ENCODE measurements at places on chromosomes 2 and 18.

GRCh38 chr2:203155406-203155805 lies 83.4 kb upstream of the CYP20A1 start:
- DNase-seq, result peak; percentile 37

DNA sequence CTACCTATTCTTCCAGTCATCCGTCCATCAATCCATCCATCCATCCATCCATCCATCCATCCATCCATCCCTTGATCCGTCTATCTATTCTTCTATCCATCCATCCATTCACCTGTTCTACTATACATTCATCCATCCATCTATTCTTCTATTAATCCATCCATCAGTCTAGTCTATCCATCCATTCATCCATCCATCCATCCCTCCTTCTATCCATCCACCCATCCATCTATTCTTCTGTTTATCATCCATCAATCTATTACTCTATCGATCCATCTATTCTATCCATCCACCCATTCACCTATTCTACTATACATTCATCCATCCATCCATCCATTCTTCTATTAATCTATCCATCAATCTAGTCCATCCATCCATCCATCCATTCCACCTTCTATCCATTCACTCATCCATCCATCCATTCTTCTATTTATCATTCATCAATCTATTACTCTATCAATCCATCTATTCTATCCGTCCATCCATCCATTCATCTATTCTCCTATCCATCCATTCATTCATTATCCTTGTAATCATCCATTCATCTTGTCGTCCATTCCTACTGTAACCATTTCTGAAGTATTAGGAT lies 110.4 kb upstream of the ZNF516 start:
- DNase-seq, result no peak

- DNase-seq, result no peak
Observed at GRCh38 chr2:134875309-134875708, 36.9 kb downstream of the ACMSD start.

- DNase-seq, result no peak
Observed at GRCh38 chr2:55137024-55137958, 87.0 kb upstream of the RTN4 start.

GRCh38 chr18:28961669-28962228 lies 784.8 kb upstream of the CDH2 start:
- peak; percentile 21 for DNase-seq

GRCh38 chr2:29166242-29167039 lies 51.2 kb downstream of the CLIP4 start:
- DNase-seq, result no peak

GRCh38 chr18:39480494-39481195 lies 1915.0 kb upstream of the CELF4 start:
- DNase-seq, result no peak

DNA sequence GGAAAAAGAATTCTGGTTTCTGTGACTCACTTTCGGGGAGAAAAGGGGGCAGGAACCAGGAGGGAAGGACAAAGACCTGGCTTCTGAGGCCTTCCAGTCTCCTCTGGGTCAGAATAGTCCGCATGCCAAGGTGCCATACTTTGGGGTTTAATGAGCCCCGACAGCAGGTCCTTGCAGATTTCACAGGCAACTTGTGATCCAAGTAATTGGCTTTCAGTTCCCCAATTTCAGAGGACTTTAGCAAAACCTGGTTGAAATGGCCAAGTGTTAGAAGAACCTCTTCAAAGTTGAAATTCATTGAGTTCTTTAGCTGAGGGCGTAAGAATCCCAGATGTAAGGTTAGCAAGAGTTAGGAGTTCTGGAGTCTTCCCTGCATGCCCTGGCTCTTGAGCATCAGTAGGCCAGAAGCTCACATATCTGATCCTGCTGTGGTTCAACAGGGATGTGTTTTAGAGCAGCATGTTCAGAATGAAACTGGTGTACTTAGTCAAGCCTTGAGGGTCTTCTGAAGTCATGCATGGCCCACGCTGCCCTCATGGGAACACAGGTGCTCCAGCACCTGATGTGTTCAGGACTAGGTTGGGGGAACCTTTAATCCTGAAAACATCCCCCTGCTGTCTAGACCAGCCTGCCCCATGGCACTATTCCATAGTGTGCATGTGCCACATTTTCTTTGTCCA lies 143.0 kb downstream of the NUP35 start:
- DNase-seq, result no peak

GRCh38 chr2:240210198-240210965 lies 69.9 kb upstream of the OTOS start:
- no peak for DNase-seq

- no peak for DNase-seq
Observed at GRCh38 chr2:85308896-85309555, 18.8 kb downstream of the TGOLN2 start.

- DNase-seq, result no peak
Observed at GRCh38 chr2:177708660-177709444, 316.3 kb downstream of the AGPS start.

DNA sequence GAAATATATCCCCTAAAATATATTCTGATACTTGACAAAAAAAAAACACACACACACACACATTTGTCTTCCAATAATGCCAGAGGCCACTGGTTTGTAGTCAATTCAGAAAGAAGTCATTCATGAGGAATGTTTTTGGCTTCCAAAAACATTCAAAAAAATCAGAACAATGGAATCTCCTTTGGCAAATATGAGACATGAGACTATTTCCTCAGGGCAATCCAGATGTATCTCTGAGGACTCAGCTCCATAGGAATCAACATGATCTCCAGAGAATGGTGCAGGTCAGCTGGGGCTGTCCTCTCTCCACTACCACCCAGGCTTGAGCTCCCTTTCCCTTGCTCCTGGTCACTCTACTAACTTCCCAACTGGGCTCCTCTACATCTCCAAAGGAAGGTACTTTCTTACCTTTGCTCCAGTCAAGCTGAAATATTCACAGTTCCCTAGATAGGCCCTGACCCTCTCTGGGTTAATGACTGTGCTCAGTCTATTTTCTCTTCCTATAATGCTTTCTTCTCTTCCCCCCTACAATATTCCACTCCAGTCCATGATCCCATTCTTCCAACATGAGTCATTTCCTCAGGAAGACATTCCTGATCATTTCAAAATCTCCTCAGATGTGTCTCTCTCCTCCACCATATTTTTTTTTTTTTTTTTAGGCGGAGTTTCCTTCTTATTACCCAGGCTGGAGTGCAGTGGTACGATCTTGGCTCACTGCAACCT lies 145.3 kb downstream of the C1D start:
- no peak for DNase-seq

- no peak for DNase-seq
Observed at GRCh38 chr2:230657906-230658305, 54.7 kb upstream of the CAB39 start.

DNA sequence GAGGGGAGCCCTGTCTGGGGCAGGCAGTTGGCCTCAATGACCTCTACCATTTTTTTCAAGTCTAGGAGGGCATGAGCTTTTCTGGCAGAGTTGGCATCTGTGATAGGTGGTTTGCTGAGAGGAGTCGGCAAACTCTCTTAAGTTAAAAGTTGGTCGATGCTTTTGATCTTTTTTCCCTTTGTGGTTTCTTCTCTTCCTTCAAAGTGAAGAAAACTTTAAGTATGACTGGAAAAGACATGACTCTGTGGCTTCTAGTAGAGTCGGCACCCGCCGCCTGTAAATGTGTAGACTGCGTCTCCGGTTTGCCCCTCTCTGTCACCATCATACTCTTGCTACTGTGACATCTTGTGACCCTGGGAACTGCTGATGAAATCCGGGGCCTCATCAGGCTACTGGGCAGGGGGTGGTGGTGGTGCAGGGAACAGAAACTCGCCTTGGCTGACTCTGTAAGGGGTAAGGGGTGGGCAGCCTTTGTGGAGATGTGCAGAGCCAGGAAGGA lies 21.1 kb downstream of the INPP5D start:
- peak; percentile 97 for DNase-seq

- no peak for DNase-seq
Observed at GRCh38 chr18:13592246-13592645, 134.1 kb downstream of the FAM210A start.

DNA sequence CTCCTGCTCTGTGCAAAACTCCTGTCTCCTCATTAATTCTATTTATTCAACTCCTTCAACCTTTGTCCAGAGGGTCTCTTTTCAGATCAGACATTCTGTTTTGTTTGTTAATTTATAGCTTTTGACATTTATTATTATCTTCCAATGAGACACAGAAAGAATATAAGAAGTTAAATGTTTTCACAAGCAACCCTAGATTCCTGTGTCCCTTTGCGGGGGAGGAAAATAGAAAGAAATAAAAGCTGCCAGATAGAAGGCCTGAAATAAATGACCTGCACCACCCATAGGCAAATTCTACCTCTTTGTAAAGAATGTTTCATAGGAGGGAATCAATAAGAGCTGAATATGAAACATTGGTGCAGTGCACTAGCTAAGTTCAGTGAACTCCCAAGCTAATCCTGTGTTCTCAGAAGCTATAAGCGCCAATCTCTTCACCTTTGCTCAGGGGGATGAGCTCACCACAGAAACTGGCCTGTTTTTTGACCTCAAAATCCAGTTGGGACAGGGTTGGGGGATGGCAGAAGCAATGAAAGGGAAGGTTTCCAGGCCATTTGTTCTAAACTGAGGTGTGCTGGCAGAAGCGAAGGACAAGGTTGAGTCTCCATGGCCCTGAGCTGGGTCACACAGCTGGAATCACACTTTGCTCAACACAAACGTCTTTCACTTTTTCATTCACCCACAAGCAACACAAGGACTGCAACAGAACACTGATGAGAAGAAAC lies 258.6 kb downstream of the NRXN1 start:
- DNase-seq, result no peak

DNA sequence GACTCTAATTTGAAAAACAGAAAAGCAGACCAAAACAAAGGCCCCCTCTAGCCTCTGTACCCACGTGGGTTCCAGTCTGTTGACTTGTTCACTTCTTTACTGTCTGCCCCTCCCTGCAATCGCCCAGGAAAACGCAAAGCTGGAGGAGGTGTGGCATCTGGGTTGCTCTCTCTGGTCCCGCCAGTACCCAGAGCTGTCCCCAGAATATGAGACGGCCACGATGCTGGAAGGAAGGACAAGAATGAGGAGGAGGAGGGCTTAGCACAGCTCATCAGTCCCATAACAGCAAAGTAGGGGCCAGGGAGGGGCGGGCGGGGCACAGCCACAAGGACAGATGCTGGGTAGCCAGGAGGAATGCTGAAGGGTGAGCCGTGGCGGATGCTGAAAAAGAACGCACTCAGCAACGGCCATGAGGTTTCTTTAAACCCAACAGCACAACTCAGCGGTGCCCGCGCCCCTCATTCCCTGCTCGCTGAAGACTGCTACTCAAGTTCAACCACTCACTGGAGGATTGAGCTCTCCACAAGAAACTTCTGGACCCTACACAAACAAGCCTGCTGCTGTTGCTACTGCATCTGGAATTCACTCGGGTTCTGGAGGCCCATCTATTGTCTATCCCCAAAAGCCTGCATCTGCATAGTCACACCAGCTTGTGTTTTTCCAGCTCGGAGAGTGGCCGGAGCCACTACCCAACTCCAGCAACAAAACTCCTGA lies 187.7 kb downstream of the HDAC4 start:
- DNase-seq, result no peak

GRCh38 chr2:57550912-57551311 lies 495.7 kb upstream of the VRK2 start:
- DNase-seq, result no peak

DNA sequence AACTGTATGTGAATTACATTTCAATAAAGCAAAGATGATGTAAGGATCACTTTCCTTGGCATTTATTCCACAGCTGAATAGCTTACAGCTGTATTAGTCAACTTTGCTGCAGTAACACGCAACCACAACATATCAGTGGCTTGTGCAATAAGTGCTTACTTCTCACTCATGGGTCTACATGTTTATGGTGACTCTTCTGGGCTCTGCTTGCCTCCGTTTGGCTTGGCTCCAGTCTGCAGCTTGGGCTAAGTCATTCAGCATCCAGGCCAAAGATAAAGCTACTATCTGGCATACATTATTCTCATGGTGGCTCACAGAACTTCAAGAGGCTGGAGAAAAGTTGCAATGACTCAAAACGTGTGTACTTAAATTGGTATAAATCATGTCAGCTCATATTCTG lies 355.0 kb downstream of the RNF144A start:
- no peak for DNase-seq

GRCh38 chr18:11324956-11325882 lies 175.8 kb upstream of the PIEZO2 start:
- DNase-seq, result no peak

GRCh38 chr2:199018826-199019225 lies 438.9 kb downstream of the SATB2 start:
- DNase-seq, result no peak

DNA sequence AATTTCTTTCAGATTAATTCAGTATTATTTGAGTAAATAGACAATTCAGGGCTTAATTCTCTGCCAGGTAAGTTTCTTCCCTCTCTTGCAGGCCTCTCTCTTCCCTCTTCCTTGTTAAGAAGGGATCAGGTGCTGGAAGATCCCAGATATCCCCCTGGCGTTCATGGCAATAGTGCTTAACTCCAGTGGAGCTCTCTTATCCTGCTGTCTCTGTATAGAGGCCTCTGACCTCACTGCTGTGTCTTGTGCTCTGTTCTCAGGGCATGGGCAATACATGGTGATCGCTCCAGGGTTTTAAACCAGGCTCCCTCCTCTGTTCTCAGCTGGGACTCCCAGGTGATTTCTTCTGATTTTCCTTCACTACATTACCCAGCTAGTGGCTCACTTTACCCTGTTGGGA lies 226.8 kb downstream of the MC4R start:
- DNase-seq, result peak; percentile 34

- no peak for DNase-seq
Observed at GRCh38 chr18:6256521-6256920, 158.2 kb downstream of the L3MBTL4 start.

DNA sequence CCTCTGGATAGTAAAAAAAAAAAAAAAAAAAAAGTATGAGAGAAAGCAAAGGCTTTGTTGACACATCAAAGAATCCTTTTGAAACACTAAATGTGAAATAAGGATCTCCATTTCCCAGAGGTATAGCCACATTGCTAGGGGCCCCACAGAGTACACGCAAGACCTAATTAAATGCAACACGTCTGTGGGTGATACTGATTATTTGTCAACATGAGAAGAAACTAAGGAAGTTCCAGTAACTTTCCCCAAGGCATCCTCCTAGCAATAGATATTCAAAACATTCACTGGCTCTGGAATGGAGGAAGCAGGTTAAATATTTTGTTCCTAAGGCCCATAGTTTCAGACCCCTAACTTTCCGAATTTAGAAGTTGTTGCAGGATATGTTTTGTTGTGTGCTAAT lies 24.6 kb upstream of the EPB41L3 start:
- no peak for DNase-seq

- DNase-seq, result no peak
Observed at GRCh38 chr2:233165895-233166661, 85.4 kb upstream of the ATG16L1 start.

GRCh38 chr18:55811925-55812324 lies 223.9 kb upstream of the TCF4 start:
- no peak for DNase-seq

- no peak for DNase-seq
Observed at GRCh38 chr2:72649810-72650209, 176.0 kb downstream of the EXOC6B start.

DNA sequence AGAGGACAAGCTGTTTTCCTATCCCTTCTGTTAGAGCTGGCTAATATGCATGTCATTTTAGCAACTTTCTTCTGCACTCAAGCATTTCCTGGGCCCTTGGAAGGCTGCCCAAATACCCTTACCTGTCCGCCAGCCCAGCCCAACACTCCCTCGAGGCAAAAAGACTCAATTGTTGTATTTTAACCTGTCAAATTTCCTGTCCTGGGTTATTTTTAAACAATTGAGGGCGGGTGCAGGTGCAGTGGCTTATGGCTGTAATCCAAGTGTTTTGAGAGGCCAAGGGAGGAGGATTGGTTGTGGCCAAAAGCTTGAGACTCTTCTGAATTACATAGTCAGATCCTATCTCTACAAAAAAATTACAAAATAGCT lies 125.0 kb upstream of the ARHGAP28 start:
- no peak for DNase-seq

- no peak for DNase-seq
Observed at GRCh38 chr18:48202350-48203260, 206.6 kb downstream of the ZBTB7C start.

Measured in Jurkat, Clone E6-1 (cell line).